ENCODE measurements at places on chromosomes 1 and 21.

DNA sequence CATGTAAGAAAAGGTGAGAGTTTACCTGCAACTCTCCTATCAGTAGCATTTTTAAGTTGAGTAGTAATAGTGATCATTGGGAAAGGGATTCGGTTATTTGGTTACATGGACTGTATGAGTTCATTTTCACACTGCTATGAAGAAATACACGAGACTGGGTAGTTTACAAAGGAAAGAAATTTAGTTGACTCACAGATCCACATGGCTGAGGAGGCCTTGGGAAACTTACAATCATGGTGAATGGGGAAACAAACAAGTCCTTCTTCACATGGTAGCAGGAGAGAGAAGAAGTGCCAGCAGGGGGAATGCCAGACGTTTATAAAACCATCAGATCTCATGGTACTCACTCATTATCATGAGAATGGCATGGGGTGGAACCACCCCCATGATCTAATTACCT is 59.3 kb upstream of the FBXO28 start:
- no peak for DNase-seq

GRCh38 chr1:179298952-179299351 is 5.4 kb downstream of the SOAT1 start:
- no peak for DNase-seq

GRCh38 chr1:119535381-119535780 is 28.4 kb downstream of the HSD3B1 start:
- DNase-seq = no peak

GRCh38 chr1:153612111-153612754 is 704 bp downstream of the S100A16 start:
- DNase-seq = no peak

DNA sequence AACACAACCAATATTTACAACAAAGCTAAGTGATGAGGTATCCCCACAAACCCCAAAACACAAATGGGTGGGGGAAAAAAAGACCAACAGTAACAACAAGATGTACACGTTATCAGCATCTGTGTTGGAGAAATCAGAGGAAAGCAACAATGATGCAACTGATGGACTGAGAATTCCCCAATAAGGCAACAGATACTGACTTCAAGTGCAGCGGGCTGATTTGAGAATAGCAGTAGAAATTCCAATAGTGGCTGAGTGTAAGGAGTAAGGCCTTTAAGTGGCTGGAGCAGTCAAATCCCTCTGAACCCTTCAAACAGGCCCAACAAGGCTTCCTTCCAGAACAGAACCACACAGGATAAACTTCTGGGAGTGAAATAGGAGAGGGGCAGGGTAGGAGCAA is 97.6 kb downstream of the TM2D1 start:
- DNase-seq = no peak

GRCh38 chr1:18415448-18416027 is 65.2 kb upstream of the KLHDC7A start:
- no peak for DNase-seq

DNA sequence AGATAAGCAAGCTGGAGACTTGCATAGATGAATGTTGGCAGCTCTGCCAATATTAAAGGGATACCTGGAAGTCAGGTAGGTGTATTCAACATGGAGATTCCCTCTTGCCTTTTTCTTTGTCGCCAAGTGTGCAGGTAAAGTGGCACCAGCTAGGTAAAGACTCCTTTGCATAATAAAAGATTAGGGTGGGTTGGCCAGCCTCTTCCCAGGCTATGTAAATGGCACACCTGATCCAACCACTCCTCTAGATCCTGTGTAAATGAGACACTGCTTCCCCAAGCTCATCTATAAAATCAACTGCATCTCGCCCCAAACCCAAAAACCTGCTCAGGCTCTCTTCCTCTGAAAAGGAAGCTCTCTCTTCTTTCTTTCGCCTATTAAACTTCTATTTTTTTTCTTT is 100.8 kb upstream of the DSCAM start:
- no peak for DNase-seq

DNA sequence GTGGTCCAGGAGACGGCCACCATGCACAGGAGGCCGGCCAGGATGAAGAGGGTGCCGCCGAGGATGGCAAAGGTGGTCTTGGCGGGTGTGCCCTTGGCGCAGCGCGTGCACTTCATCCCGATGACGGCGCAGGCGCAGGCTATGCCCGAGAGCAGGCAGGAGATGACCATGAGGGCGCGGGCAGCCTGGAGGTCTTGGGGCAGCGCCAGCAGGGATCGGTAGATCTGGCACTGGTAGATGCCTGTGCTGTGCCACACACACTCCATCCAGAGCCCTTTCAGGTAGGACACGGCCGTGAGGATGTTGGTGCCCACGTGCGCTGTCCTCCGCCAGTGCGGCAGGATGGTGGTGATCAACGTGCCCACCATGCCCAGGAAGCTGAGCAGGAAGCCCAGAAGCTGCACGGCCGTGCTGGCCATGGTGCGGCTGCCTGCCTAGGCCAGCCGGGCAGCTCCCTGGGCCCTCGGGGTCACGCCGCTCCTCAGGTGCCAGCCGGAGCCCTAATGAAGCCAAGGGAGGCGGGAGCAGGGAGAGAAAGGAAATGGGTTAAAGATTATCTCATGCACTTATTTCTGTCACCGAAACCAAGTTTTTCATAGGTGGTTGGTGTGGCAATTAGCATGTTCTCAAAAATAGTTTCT is 18.5 kb downstream of the CLDN14 start:
- DNase-seq = no peak

DNA sequence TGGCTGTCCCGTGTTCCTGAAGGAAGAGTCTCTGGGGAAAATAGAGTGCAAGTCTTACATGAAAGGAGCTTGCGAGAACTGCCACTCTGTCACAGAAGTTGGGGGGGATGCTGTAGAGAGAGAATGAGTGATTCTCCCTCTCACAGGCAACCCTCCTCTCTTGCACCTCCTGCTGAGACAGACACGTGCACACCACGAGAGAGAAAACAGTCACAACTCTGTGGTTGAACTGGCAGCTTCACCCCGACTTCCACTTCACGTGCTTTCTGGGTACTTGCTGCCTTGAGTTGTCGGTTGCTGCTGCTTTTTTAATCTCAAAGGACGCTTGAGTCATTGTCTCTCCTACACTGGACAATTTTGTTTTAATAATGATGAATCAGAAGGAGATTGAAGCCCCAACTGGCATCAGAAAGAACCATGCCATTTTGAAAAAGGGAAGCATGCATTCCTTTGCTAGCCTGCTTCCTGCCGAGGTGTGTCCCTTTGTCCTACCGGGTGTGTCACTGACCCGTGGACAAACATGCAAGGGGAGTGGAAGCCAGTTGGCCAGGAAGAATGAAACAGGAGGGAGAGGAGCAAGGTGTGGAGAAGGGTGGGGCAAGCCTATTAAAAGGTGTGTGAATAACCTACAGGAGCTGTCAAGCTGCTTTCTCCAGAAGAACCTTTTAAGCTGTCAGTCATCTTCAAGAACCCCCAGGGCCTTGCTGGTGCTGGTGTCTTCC is 164.2 kb downstream of the CACNA1E start:
- no peak for DNase-seq

DNA sequence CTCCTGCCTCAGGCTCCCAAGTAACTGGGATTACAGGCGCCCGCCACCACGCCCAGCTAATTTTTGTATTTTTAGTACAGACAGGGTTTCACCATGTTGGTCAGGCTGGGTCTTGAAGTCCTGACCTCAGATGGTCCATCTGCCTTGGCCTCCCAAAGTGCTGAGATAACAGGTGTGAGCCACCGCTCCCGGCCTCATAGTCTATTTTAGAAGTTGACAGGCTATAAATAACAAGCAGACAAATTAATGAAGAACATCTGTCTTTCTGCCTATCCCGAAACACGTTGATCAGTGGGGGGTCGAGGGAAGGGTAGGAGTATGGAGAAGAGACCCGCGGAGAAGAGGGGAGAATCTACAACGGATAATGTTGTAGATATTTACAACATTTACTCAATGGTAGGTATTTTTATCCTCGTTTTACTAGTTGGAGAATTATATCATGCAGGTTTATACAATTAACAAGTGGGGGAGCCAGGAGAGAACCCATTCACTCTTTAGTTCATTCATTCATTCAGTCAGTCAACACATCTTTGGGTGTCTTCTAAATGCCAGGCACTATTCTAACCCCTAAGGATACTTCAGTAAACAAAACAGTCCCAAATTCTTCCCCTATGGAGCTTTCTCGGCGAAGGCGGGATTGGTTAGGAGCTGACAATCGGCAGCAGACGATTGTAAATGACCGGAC is 497 bp upstream of the IFNAR2 start:
- no peak for DNase-seq

DNA sequence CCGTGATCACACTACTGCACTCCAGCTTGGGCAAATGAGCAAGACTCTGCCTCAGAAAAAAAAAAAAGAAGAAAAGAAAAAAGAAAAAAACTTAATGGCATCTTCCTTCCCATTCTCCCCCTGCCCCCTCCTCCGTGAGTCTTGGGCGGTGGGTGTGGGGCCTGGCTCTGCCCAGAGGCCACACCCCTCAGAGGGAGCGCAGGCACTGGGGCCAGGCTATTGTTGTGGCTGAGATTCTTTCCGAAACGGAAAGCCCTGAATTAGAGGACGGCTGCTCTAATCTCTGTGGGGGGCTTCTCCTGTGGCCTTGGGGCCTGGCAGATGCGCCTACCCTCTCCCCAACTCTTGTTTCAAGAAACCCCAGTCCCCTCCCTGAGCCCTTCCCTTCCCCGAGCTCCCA is 4.1 kb upstream of the FAM110D start:
- no peak for DNase-seq

DNA sequence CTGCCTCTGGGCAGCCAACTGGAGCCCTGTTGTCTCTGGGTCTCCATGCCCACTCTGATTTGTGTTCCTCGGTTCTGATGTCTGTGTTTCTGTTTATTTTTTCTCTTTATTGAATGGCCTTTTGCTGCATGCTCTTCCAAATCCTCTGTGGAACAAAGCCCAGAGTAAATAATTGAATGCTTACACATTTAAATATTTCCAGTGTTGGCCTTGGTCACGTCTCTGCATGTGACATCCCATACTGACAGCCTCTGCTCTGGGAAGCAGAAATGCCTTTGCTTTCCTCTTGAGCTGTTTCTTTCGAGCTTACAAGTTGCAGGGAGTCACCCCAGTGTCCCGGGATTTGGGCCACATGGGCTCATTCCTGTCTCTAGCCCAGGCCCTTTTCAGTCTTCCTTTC is 267.9 kb downstream of the PTPRU start:
- peak; percentile 52 for DNase-seq

GRCh38 chr1:40315795-40316594 is 1.1 kb downstream of the COL9A2 start:
- DNase-seq = peak; percentile 65

DNA sequence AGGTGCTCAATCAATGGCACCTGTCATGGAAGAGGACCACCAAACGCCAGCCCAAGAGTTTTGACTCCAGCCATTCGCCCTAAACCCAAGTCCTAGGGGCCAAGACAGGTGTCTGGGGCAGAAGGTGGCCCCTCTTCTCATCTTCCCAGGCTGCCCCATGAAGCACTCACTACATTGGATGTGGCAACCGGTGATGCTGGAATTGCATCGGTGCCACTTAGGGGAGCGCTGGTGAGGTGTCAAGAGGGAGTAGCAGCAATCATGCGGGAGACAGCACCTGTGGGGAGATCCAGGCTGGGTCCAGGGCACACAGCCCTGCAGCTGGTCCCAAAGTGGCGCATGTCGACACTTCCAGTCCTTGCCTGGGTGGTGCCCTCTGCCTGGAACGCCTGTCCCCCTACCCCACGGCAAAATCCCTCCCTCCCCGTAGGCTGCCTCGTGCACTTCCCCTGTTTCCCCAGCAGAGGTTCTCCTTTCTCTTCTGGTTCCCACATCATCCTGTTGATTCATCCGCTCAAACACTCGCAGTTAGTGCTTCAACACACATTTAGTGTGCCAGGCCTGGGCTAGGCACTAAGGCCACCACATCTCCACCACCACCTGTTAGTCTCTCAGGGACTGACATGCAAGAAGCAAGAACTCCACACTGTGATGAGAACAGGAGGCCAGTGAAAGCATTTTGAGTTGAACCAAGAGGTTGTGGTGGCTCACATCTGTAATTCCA is 18.5 kb downstream of the PLA2G2D start:
- DNase-seq = peak; percentile 3

- no peak for DNase-seq
These were observed 26.6 kb upstream of the FCRL4 start for GRCh38 chr1:157624471-157624870.

GRCh38 chr1:166490437-166490991 is 323.7 kb upstream of the FAM78B start:
- DNase-seq = no peak

- DNase-seq = no peak
These were observed 227.2 kb upstream of the ST6GALNAC5 start for GRCh38 chr1:76640092-76640491.

GRCh38 chr1:220227393-220227792 is 44.9 kb downstream of the RAB3GAP2 start:
- no peak for DNase-seq

DNA sequence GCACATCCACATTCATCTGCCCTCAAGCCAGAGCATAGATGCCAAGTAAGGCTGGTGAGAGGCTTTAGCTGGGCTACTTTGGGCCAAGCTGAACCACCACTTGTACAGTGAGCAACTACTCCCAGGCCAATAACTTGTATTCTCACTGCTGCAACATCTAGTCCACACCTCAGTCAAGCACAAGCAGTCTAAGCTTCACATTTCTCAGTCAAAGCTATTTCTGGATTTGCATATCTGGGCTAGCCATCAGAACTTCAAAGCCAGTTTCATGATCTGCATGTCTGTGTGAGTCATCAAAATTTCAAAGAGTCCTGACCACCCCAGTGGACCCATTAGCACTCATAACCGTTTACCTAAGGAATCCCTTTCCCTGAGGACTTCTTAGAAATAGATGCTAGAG is 77.7 kb upstream of the DIRAS3 start:
- no peak for DNase-seq

- DNase-seq = no peak
These were observed 231.0 kb upstream of the B3GALT2 start for GRCh38 chr1:193417403-193417802.

DNA sequence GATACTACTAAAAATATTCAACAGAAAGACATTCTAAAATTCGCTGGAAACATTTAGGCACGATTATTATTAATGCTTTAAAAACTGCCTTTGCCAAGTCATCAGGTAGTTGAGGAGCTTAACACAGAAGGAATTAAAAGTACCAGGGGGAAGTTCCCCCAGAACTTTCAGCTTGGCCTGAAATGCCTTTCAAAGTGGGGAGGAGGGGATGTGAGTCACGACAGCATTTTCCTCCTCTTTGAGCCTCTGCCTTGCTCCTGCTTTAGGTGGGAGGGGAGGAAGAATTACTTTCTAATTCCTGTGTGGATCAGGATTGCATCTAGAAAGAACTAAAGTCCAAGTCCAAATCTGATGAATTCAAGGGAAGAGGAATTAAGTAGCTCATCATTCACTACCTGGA is 183.7 kb downstream of the CLIC6 start:
- no peak for DNase-seq

DNA sequence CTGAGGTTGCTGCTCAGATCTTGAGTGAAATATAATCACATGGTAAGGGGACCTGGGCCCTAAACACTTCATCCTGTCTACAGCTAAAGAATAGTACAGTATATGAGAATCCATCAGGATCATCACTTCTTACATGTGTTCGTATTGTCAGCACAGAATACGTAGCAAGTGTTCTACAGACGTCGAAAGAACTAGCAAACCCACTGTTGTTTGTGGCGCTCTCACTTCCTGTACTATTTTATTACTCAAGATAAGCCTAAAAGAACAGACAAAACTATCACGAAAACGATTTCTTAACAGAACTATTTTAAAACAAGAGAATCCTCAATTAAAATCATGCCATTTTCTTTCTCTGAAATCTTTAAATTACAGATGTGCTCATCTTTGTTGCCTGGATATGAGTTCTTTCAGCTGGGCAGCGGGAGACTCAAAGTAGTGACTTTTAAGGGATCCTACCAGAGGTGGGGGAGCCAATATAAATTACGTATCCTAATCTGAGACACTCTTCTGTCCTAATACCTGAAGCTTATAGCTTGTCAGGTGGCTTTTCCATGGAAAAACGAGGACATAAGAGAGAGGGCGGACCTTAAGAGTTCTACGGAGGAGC is 724 bp downstream of the ST7L start:
- no peak for DNase-seq
